ENCODE measurements at places on chromosomes 7 and 10.

DNA sequence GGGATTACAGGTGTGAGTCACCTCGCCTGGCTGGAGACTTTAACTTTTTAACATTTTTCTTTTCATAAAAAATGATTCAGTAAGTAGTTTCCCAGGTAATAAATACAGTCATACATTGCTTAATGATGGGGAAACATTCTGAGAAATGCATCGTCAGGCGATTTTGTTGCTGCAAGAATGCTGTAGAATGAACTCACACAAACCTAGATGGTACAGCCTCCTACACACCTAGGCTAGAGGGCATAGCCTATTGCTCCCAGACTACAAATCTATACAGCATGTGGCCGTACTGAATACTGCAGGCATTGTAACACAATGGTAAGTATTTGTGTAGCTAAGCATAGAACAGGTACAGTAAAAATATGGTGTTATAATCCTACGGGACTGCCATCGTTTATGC is 108.5 kb upstream of the SFMBT2 start:
- no peak for DNase-seq

DNA sequence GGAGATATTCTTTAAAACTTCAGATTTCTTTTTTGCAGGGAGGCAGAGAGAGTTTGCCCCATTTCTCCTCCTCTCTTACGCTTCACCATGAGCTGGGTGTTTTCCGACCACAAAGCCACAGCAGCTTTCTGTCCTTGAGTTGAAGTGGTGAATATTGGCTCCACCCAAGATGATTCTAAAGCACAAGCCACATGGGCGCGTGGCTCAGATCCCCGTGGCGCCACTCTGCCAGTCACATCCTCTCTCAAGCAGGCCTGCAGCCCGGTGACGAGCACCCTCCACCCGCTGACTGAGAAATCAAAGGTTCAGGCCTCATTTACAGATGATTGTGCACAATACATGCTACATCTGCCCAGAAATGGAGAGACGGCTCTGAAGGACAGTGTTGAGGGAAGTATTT is 27.6 kb upstream of the RNF32 start:
- peak; percentile 74 for DNase-seq

- DNase-seq, result no peak
Measured at GRCh38 chr7:153496257-153496656, 555.9 kb upstream of the DPP6 start.

DNA sequence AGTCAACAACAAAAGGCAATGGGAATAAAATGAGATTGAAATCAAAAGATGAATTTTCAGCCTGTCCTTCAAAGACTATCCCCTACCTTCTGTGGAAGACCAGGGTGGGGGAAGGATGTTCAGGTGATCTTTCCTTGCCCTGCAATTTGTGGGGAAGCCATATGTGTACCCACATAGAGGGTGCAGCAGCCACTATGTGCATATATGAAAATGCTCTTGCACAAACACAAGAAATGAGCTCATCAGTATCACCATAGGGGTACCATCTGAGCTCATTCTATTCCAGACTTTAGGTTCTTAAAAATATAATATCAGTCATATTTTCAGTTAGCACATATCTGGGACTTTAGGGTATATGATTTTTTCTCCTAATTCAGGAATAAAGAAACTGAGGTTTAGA is 17.7 kb downstream of the GIMAP5 start:
- DNase-seq, result no peak

DNA sequence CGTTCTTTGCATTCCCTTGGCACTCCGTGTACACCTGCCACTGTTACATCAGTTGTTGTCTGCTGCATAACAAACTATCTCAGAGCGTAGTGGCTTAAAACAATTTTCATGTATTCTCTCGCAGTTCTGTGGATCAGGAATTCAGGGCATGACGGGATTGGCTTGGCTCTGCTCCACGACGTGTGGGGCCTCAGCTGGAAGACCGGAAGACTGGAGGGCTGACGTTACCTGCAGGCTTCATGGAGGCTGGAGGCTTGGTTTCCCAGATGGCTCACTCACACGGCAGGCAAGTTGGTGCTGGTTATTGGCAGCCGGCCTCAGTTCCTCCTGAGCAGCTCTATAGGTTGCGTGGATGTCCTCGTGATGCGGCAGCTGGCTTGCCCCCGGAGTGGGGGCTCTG is 25.5 kb downstream of the NYAP1 start:
- DNase-seq, result no peak

DNA sequence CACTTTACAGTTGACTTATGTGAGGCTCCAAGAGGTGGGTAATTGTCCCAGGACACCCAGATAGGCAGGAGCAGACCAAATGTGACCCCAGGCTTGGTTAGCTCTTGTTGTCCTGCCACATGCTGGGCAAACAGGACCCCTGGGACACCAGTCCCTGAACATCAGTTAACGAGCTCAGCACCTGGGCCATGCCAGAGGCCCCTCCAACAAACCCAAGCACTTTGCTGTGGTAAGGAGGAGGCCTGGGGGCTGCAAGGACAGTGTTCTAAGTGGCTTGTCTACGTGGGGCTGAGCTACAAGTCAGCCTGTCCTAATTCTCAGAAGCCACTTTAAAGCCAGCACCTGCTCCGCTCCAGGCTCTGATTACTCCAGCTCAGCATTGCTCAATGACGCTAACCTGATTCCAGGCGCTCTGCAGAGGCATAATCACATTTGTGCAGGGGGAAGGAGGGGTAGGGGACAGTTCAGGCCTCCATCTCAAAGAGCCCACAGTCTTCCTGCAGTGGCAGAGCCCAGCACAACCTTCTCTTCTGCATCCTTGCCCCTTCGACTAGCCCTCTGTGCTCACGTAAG is 57.2 kb downstream of the DDC start:
- no peak for DNase-seq

DNA sequence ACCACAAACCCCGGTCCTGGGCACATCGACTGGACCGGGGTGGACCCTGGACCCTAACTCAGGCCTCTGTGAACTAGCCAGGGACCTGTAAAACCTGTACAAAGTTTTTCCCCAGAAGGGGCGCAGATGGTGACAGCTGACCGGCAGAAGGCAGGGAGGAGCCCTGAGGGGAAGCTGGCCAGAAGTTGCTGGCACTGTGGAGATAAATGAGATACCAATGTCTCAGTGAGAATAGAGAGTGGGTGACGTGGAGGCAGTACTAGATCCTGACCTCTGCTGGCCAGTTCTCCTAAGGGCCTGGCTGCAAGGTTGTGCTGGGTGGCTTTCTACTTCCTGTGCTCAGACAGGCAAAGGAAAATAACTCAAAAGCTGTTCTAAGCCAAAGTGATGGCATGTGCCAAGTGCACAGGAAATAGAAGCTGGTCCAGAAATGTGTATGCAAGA is 10.6 kb upstream of the TSPAN14 start:
- DNase-seq, result no peak

DNA sequence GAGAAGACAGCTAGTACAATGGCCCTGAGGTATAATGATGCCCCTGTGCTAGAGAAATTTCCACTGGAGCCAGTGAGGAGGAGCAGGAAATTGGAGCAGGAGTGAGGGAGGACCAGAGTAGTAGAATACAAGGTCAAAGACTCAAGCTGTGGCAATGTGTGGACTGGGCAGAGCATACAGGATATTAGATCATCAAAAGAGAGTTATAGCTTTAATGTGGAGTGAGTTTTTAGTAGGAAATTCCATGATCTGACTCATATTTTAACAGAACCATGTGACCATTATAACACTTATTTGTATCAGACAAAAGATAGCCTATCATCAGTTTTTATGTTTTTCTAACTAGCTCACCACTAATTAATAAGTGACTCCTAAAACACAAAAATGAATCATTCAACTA is 154.1 kb downstream of the DGKB start:
- DNase-seq, result no peak

All from activated CD8-positive, alpha-beta memory T cell treated with anti-CD3 and anti-CD28 coated beads, Interleukin-2, amount 50 U/mL, for 4 hours (primary cell).